ENCODE measurements at places on chromosomes 3 and 15.

DNA sequence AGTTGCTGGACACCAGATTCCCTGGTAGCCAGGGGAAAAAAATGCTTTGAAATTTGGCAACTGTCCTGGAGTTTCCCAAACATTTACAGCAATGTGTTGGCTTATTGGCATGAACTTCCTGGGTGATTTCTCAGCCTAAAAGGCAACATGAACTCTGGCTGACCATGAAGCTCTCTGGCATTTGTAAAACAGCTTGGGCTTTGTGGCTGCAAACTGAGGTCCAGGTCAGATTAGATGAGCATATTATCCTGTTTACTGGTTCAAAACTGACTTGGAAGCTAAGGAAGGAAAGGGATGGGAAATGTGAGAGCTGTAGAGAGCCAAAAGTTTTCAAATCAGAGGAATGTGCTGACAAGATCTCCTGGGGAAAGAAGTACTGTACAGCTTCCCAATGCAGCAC is 139.0 kb downstream of the P3H2 start:
- no peak for DNase-seq

DNA sequence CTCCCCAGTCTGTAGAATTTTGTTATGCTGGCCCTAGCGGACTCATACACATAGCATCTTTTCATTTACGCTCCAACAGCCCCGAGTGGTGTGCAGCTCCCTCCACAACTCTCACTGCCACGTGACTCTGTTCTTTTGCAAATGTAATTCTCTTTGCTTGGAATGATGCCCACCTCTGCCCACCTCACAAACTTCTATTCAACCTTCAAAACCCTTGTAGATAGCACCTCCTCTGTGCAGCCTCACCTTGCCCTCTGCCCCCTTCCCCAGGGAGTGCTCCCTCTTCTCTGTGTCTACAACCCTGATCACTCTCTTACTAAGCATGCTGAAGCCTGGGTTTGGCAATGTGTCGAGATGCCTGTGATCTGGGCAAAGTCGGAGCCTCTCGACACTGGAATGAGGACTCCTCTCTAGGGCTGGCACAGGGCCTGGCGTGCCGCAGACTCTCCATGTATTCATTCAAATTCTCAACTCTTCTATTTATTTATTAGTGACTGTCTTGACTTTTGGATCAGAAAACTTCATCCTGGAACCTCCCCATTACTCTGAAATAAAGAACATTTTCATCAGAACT is 73.5 kb downstream of the MGLL start:
- no peak for DNase-seq

DNA sequence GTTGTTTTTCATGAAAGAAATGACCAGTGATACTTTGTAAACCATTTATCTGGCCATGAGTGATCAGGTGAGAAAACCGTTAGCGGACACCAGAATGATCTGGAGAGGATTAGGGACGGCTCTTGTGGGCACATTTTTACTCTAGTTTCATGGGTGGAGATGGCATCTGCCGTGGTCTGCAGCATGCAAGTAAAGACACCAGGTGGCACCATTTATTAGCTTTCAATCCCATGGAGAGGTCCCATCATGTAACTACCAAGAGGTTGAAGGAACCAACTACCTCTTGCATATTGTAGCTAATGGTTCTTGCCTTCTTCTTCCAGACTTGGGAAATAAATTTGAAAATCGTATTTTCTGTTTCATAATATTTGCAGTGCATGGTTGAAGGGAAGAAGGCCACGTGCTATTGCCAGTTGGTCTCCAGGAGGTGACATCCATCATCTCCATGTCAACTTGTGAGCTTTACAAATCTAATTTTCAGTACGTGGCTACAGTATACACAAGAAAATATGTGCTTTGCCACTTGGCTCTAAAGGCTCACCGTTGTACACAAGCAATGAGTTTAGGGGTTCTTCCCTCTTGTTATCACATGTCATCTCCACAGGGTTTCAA is 1.5 kb upstream of the MAPKBP1 start:
- peak; percentile 52 for DNase-seq

GRCh38 chr15:97947465-97948260 is 12.8 kb upstream of the ARRDC4 start:
- no peak for DNase-seq

DNA sequence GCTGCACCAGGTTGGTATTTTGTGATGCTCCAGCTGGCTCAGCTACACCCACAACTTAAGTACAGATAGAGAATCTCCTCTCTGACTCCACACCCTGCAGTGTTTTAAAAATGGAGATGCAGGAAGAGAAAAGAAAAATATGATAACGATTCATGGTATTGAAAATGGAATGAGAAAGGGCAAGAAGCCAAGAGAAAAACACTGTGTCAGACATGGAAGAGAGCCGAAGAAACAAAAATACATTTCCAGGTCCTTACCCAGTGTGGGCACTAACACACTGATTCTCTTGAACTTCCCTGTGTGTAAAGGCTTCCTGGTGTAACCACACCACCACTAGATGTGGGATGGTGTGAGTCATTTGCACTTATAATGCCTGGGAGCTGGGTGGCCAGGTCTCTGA is 93.1 kb downstream of the GMPS start:
- DNase-seq = no peak

GRCh38 chr15:42385980-42386700 is 26.8 kb downstream of the CAPN3 start:
- DNase-seq = no peak

DNA sequence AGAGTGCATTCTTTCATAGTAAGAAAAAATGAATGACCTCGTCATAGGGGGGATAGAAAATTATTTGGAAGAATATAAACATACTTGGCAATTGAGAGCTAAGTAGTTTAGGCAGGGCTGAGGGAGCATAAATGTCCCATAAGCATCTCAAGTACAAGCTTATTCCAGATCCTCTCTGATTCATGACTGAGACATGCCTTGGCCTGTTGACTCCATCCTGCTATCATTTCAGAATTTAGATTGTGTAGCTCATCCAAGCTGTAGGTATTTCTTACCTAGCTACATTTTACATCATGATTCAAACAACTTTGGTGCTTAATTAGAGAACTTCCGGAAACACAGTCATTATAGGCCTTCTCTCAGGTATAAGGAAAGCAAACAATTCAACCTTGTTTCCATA is 12.3 kb downstream of the POGLUT1 start:
- no peak for DNase-seq

GRCh38 chr3:127637546-127637945 is 8.6 kb downstream of the PODXL2 start:
- DNase-seq = no peak

- DNase-seq = no peak
Measured at GRCh38 chr15:36737430-36737891, 158.0 kb downstream of the CDIN1 start.

GRCh38 chr3:331881-332280 is 135.3 kb downstream of the CHL1 start:
- DNase-seq = no peak

- no peak for DNase-seq
Measured at GRCh38 chr3:112466020-112466419, 33.3 kb downstream of the BTLA start.

DNA sequence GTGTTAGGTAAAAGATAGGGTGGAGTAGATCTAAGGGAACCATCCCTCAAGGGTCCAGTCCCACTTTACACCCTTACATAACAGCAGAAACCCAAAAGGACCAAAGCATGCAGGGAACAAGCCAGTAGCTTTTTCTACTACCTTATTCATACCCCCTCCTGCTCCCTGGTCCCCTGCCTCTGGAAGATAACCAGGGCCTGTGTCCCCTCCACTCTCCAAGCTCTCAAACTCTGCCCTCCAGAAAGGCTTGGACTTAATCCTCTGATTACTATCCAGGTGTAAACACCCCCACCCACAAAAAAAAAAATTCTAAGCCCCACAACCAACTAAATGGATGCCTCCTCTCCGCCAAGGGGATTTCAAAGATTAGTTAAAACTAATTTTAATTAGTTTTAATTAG is 33.9 kb upstream of the STRIT1 start:
- no peak for DNase-seq

- DNase-seq = no peak
Measured at GRCh38 chr3:128311441-128311844, 155.2 kb downstream of the DNAJB8 start.

DNA sequence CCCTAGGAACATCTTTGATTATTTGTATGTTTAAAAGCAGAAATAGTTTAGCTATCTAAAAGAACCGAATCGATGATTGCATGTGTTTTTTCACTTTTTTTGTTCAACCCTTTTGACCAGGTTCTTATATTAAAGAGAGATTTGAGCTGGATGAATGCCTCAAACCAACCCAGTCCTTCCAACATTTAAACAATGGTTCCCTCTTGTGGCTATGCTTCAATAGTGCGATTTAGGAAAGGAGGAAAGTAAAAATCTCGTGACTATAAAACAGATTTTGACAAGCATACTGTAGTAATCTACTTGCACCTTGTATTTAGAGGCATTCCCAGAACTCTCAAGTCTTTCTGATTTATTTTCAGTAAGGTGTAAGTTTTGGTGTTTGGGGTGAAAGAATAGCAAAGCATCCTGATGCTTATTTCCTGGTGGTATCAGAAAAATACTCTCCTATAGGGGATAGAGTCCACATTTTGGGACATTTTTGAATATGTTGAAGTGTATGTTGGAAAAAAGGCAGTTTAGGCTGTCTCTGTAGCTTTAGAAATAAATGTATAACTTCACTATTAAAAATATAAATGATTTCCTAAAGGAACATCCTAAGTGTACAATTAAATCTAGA is 159.6 kb upstream of the KCNH8 start:
- DNase-seq = no peak

DNA sequence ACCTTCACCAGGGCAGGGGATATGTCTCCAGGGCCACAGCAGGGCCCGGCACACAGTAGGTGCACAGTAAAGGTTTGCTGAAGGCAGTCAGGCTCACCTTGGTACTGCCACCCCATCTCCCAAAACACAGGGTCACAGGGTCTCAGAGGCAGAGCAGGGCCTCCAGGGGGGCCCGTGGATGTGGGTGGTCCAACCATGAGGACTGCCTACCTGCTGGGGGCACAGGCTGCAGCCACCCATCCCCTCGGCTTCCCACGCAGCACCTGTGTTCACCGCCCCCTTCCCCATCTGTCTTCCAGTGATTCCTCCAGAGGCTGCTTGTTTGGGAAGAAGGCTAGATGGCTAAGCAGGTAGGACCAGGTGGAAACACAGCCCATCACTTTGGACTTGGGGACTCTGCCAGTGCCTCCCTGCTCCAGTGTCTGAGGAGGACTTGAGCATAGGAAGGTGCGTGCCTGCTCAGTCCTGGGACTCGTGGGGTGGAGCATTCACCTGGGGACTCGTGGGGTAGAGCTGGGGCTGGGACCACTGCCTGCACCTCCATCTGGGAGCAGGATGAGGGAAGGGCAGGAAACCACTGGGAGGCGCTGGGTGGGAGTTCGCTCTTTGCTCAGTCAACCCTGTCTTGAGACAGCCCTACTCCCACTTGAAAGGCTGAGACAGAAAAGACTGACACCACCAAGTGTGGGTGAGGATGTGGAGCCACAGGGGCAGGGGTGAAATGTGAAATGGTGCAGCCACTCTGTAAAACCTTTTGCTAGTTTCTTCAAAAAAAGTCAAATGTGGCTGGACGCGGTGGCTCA is 18.8 kb upstream of the PLXND1 start:
- DNase-seq = no peak

GRCh38 chr3:59753808-59754450 is 704.1 kb upstream of the CFAP20DC start:
- no peak for DNase-seq

- DNase-seq = no peak
Measured at GRCh38 chr3:192887047-192887446, 30.6 kb downstream of the MB21D2 start.

DNA sequence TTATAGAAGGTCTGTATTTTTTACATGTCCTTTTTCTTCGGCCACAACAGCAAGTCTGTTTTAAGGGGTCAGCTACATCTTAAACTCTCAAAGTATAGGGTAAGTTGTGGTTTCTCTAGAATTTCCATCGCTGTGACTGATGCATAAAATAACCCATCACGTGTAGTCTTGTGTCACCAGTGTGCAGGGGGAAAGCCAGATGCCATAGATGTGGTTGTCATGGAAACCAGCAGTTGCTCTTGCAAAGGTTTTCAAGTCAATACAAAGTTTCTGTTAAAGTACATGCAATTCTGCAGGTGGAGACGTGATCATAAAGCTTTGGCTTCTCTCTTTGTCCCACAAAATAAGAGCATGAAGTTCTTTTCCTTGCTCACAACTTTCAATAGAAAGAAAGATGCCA is 210.3 kb upstream of the ONECUT1 start:
- no peak for DNase-seq

- no peak for DNase-seq
Measured at GRCh38 chr15:87349181-87349580, 907.4 kb downstream of the NTRK3 start.

DNA sequence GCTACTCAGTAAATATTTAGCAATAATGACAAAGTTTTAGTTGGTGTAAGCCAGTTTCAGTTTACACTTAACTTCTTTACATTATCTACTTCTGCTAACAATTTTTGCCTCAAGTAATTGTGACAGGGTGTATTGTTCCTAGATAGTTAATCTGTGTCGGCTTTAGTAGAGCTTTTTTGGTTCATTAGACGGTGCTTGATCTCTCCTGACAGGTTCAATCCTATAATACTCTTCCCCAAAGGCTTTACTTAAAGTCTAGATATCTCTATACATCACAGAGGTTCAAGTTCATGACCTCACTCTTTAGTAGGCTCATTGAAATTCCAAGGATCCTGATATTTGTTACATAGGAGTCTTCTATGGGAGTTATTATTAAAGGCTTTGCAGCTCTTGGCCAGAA is 365.6 kb upstream of the DPPA4 start:
- no peak for DNase-seq

- DNase-seq = peak; percentile 39
Measured at GRCh38 chr3:114299421-114299820, 5.6 kb downstream of the TIGIT start.

DNA sequence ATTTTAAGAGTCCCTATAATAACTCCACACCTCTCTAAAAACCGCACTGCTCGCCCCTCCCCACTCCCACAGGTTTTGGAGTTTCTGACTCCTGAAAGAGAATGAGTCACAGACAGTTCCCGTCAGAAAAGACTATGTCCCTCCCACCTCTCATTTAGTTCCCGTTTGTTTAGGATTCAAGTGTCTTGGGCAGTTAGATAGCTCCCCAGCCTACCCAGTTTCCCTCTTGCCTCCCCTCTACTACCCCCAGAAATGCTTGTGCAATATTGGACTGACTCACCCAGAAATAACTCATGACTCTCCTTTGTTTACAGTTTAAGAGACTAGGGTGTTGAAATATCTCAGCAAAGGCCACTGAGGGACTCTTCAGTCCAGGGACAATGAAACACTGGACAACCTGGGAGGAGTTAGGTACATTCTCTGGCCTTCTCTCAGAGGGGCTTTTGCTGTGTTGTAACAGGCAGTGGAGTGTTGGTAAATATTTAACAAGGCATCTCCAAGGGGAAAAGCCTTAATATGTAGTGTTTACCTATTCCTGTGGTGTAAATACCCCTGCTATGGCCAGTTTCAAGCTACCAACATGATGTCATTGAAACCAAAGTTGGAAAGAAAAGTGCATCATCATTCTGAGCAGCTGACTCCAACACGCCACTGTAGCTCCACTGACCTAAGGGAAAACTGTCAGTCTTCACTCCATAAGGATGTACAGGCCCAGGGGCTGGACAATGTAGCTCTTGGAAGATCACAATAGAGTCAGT is 96.1 kb upstream of the CHD2 start:
- DNase-seq = peak; percentile 14
